ENCODE measurements at places on chromosomes 6 and 20.

DNA sequence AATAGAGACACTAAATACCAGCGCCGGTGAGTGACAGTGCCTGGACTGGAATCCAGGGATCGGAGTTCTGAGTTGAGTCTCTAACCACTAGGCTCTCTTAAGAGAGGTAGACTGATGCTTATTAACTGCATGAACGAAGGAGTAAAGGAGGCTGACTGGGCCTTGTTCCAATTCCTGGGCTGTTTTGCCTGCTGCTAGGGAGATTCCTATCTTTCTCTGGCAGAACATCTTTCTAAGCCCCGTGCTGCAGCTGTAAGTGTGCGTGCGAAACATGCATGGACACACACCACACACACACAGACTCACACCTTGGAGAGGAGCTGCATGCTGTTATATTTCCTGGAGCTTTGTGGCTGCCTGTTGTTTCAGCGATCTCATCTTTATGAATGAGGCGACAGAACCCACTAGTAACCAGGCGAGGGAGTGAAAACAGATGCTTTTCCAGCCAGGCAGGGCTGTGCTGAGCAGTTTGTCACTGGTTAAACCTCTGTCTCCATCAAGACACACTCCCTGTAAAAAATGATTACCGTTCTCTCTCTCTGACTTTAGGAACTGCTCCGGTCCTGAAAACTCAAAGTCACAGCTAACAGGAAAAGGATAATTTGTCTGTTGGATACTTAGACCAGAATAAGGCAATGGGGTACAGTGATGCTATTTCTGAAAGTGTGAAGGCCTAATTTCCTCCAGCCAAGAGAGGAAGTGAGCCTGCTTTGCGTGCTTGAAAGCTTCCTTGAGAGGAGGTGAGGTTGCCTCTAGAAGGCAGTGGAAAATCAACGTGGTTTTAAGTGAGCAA lies 157.4 kb upstream of the ZNF217 start:
- peak; percentile 82 for DNase-seq

DNA sequence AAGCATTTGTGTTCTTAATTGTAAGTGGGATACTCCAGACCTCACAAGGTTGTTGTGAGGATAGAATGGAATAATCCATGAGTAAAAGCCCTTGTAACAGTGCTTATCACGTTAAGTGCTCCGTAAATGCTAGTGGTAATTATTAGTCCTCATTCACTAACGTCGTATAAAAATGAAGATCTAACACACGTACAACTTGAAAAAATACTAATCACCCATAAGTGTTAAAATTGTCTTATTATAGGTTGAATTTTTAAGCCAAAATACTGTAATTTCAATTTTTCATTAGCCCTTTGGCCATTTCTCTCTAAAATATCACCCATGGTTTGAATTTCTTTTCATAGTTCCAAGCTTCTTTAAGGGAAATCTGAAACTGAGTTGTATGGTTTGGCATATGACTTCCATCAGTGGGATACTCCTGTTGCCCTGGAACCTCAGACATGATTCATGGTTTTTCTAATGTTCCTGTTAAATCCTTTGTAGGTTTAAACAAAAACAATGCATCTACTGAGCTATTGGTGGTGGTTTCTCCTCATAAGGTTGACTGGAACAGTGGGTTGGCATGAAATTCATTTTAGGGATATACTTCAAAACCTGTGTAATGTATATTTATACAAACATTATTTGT lies 19.1 kb downstream of the XRN2 start:
- DNase-seq: no peak

DNA sequence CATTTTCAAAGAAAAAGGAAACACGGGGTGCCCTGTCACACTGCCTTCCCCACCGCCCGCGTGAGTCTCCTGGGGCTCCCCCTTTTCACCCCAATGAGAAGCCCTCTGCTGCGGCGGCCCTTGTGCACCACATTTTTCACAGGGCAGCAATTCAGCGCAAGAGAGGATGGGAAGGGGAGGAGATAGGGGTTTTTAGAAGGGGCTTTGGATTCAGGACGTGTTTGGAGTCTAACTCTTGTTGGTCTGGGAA lies 726 bp upstream of the ARFGEF3 start:
- DNase-seq: no peak

DNA sequence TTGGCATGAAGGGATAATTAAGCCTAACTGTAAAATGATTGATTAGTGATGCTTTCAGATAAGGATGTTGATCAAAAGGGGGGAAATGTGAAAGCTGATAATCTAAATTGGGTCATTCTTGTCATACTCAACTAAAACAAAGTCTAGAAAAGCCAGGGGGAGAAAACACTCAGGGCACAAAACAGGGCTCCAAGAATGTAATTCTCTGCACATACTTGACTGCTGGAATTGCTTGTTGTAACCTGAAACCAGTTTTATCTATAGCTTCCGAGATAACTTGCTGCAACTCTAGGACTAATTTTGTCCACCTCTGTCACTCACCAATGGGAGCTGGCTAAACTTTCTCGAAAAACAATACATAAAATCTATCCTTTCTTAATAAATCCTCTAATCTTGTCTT lies 310.3 kb downstream of the CLVS2 start:
- DNase-seq: no peak

GRCh38 chr6:36488221-36488620 lies 45.4 kb downstream of the KCTD20 start:
- DNase-seq: no peak

DNA sequence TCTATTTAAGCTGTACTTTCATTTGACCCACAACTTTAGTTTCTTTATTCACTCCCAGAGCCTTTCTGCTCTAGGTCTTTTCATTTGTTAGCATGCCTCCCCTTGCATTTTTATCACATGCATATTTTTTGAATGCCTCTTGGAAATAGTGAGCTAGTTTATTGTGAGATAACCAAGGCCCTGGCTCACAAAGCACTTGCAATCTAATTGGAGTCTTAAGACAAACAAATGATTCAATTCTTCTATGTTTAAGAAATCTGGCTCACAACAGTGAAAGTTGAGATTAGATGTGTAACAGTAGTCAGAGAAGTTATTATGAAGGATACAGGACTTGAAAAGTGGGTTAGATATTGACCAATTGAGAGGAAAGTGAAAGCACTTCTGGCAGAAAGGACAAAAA lies 173.4 kb downstream of the MOXD1 start:
- no peak for DNase-seq

- DNase-seq: no peak
These were observed 27.8 kb upstream of the CENPW start for GRCh38 chr6:126312013-126312665.

GRCh38 chr6:138188278-138188941 lies 26.7 kb downstream of the ARFGEF3 start:
- DNase-seq: no peak

GRCh38 chr20:46220455-46221207 lies 87.7 kb downstream of the CDH22 start:
- DNase-seq: peak; percentile 50

GRCh38 chr6:146620655-146621054 lies 21.9 kb downstream of the ADGB start:
- DNase-seq: no peak

DNA sequence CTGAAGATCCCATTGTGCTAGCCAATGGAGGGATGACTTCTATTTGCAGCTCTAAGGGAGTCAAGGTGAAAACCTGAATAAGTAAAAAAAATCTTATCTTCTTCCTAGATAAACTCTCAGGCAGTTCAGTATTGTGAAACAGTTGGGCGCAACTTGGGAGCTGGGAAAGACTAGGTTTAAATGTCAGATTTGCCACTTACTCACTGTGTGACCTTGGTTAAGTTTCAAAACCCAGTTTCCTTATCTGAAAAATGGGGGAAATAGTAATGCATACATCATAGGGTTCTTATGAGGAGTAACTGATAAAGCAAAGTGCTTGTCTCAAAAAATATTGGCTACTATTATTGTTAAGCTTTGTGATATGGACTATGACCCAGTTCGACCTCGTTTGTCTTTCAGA lies 88.8 kb downstream of the CD83 start:
- no peak for DNase-seq

DNA sequence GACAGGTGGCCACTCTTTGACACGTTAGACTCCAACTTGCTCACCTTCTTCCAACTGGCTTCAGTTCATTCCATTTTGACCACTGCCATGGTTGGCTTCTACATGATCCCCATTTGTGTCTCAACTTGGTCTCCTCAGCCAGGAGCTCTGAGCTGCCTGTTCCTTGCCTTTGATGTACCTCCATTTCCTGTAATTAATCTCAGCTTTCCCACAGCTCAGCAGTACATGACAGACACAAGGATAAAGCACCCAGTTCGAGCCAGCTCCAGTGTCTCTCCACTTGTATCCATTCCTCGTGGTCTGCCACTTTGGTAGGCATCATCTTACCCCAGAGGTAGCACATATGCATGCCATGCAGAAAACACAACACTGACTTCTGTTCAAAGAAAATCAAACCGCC lies 161.0 kb downstream of the TSHZ2 start:
- no peak for DNase-seq
